ENCODE measurements at places on chromosomes 2 and 18.
A peak's percentile ranks its signal among the peaks of the same experiment; 100 is the strongest.

DNA sequence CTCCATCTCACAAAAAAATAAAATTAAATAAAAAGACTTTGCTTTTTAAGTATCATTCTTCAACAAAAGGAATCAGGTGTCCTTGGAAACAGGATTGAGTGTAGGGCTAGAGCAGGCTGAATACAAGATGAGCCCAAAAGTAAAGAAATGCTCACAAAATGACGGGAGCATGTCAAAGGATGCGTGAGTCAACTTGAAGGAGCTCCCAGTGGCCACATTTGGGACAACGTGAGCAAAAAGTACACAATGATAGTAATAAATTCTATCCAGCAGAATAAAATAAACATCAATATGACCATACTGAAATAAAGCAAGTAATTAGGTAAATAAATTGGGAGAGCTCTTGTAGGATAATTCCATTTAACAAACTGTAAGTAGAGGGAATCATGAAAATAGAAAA is 220.7 kb downstream of the PHLPP1 start:
- DNase-seq, result no peak

GRCh38 chr2:120203251-120204021 is 19.8 kb downstream of the TMEM185B start:
- DNase-seq, result no peak

DNA sequence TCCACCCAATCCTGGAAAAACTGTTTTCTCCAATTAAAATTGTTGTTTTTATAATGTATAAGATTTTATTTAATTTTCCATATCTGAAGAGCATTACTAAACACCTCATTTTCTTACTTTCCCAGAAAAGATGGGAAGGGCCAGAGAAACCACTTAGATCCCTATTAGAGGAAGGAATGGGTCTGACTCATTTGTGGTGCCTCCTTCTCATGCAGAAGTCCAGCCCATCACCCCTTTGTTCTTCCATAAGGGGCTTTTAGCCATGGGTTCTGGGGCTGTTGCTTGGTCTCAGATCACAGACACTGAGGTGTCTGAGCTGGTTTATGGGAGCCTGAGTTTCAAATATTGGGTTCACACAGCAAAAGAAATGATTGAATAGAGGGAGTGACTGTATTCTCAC is 152.2 kb downstream of the ESCO1 start:
- no peak for DNase-seq

DNA sequence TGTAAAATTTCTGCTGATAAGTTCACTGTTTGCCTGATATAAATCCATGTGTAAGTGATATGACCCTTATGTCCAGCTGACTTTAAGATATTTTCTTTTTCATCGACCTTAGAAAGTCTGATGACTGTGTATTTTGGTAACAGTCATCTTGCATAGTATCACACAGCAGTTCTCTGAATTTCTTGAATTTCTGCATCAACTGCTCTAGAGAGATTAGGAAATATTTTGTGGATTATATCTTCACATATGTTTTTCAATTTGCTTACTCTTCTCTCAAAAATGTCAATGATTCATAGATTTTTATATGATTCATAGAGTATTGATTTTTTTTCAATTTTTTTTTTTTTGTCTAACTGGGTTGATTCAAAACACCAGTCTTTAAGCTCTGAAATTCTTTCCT is 945.3 kb downstream of the TRIB2 start:
- no peak for DNase-seq

DNA sequence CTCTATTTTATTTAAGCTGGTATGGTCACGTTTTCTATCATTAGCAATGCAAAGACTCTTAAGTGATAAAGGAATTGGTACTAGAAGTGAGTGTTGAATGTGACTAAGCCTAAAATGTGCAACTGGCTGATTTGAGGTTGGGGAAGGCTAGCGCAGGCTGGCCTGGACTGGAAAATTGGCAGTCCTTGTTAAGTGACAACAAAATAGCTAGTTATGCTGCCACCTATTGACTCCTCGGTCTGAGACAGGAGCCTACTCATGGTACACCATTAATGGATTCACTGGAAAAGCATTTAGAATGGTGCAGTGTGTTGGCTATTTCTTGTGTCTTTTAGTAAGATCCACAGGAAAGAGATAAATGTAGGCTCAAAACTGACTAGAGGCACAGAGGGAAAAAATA is 5.7 kb upstream of the WIPF1 start:
- no peak for DNase-seq

DNA sequence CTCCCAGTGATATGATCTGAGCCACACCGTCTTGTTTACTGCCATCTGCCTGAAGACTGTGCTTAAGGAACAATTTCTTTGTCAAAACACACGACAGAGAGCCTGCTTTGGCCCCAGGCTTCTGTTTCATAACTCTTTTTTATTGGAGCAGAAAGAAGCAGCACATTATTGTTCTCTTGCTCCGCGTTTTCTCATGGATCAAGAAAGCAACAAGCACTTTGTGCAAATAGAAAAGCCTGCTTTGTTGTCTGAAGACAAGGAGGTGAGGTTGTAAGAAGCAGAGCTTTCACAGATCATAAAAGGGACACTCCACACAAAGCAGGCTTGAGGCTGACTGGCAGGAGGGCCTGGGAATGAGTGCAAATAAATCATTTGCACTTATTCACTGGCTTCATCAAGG is 118.3 kb upstream of the FAM136A start:
- DNase-seq, result no peak

GRCh38 chr2:67528320-67528719 is 131.2 kb downstream of the ETAA1 start:
- no peak for DNase-seq

GRCh38 chr2:24021122-24021998 is 11.5 kb downstream of the MFSD2B start:
- no peak for DNase-seq

- DNase-seq, result no peak
Measured at GRCh38 chr2:183000846-183001245, 37.4 kb downstream of the NCKAP1 start.

DNA sequence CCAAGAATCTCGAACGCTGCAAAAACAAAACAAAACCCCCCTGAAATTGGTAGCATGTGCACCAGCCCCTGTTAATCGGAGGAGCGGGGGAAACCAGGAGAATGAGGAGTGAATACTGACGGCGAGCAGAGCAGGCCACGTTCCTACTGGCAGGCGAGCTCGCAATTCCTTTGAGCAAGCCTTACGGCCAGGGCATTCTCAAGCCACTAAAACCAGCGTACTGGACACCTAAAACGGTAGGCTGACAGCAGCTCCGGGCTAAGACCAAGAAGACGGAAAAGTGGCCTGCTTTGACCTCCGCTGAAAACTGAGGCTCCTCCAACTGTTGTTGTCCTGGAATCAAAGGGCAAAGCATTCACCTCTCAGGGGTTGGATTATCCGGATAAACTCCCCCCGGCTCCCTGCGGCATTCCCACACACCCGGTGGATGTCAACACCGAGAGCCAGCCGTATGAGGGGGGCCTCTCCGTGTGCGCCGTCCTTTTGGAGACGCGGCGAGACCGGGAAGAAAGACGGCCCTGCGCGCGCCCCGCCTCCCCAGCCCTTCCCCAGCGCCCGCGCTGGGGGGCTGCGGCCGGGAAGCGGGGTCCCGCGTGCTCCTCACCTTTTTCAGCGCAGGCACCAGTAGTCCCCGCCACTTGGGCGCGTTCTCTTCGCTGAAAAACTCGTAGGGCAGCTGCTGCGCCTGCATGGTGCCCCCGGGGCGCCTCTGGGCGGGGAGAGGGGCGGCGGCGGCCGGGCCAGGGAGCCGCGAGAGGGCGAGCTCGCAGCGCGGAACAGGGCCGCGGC is 925 bp downstream of the SOS1 start:
- peak; percentile 79 for DNase-seq

DNA sequence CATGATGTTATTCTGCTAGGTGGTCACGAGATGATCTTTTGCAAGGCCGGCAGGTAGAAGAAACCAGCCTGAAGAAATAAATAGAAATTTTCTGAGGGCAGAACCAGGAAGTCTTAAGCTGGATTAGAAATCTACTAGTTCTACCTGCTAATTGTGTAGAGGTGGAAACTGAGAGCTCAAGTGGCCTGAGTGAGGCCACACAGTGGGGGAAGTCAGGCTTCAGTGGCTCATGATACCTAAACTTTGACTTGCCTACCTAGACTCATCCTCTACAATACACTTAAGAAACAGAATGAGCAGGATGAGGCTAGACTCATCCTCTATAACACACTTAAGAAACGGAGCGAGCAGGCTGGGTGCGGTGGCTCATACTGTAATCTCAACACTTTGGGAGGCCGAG is 134.9 kb upstream of the NDUFV2 start:
- DNase-seq, result no peak

DNA sequence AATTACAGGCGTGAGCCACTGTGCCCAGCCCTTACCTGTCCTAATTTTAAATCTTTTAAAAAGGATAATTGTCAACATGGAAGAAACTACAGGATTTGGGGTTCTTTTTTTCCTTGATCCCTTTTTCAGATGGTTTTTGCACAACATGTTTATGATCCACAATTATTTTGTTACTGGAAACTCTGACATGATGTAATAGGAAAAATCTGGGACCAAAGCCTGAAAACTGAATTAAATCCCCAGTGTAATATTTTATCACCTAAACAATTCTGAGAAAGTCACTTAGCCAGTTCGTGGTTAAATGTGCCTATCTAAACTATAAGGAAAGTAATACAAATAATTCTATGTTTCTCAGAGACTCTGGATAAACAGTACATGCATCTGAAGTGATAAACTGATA is 1649.7 kb downstream of the LRP1B start:
- DNase-seq, result no peak

DNA sequence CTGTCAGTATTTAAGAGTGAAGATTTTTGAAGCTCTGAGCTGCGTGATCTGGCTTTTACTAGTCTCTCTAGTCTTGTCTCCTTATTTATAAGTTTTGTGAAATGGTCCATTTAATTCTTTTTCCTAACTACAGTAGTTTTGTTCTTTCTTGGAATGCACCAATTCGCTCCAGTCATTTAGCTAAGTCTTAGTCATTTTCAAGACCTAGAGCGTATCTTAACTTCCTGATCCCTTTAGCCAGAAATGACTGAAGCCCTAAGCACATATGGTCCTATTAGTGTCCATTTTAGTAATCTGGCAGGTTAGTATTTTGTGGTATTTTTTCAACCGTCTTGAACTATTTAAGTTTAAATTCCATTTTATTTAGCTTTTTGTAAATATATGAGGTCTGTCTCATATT is 3.6 kb downstream of the BIRC6 start:
- no peak for DNase-seq

- DNase-seq, result no peak
Measured at GRCh38 chr2:58427572-58428095, 186.5 kb upstream of the FANCL start.

DNA sequence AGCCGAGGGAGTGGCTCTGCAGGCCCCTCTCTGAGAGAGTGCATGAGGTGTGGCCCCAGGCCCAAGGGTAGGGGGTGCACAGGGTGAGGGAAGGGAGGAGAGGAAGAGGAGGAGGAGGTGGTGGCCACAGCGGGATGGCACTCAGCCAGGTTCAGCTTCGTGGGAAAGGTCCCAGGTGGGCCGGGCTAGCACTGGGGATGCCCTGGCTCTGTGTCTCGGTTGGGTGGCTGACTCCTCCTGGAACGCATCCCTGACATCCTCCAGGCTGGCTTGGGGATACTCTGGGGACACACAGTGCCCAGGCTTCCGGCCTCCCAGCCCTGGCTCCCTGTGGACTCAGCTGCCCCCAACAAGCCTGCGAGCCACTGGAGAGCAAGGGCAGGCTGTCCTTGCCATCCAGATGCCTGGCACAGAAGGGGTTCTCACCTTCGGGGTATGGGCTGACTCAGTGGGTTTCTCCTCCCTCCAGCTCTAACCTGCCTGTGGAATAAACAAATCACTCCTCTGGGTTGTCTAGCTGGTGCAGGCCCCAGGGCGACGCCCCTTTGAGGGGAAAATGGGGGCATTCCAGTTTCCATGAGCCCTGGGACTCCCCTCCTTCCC is 582 bp upstream of the ZAP70 start:
- DNase-seq, result no peak

DNA sequence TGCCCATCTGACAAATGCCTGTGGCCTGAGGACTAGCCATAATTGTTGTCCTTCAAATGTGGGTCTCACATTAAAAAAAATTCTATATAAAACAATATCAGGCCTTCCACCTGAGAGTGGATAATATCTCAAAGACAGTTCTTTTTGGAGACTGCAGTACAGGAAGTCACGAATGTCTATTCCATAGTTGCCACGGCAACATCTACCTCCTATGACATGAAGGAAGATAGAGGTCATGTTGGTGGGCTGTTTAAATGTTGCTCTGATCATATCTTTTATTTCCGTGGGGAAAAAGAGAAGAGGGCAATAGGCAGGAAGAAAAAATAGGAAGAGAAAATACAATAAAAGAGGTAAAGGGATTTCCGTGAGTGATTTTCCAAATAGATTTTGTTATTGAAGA is 151.8 kb downstream of the ARL6IP6 start:
- DNase-seq, result no peak

DNA sequence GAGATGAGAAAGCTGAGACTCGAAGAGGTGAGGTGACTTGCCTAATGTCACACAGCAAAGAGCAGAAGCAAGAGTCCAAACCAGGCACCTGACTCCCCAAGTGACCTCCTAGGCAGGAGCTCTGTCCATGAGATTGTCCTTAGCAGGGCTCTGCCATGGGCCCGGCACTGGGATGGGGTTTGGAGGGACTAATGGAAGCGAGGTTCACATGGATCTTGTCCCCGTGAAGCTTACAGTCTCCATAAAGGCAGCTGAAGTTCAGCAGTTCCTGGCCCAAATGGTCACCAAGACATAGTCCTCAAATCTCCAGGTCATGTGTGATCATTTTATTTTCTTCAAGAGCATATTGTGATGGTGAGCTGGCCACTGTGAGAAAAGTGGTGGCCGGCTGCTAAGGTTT is 57.0 kb upstream of the AFF3 start:
- DNase-seq, result no peak

- no peak for DNase-seq
Measured at GRCh38 chr2:20525041-20526035, 78.5 kb downstream of the RHOB start.

- DNase-seq, result no peak
Measured at GRCh38 chr2:128396946-128397345, 78.3 kb upstream of the HS6ST1 start.

- DNase-seq, result no peak
Measured at GRCh38 chr2:130303169-130303568, 39.5 kb upstream of the IMP4 start.

DNA sequence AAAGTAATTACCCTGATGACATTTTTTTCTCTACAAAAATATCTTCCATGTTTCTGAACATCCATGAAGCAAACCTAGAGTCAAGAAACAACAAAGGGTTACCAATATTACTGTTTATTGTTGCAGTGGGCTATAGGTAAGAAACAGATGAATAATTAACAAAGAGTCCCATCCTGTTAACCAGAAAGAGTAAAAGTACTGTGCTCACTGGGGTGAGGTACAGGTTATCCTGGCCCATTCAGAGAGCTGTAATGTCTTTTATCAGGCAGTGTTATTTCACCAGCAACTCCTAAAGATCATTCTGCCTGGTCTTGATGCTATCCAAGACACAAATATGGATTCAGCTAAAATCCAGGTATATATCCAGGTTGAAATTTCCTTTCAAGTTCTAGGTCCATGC is 754.9 kb downstream of the SATB2 start:
- DNase-seq, result no peak

GRCh38 chr2:113965644-113966043 is 75.8 kb downstream of the ACTR3 start:
- peak; percentile 24 for DNase-seq

Data from CD8-positive, alpha-beta T cell (primary cell).